ENCODE measurements at places on chromosomes 12 and 14.

DNA sequence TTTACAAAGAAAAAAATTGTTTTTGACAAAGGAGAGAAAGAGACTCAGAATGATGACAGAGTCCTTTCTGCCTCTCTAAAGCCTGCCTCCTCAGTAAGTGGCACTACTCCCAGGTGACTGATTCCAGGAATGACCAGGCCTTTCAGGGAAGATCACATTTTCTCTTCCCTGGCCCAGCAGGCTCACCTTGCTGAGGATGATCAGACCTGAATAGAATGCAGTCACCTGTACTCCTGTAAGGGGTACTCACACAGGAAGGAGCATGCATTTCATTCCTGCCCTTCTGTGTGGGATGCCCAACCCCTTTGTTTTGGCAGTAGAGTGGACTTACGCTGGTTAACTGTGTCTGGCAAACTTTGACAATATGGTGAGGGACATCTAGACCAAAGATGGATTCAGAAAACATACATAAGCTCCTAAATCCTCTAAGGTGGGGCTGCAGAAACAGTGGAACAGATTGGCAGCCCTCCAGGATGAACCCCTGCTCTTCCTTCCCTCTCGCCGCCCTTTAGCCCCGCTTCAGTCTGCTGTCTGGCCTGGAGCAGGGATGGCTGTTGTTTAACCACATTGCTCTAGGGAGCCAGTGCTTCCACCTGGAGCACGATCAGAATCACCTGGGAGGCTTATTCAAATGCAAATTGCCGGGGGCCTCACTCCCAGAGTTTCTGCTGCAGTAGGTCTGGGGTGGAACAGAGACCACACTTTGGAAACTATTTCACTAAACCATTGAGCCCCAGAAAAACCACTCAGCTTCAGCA lies 29.8 kb downstream of the ERG28 start:
- DNase-seq, result no peak

- DNase-seq, result no peak
These were observed 28.4 kb downstream of the DGLUCY start for GRCh38 chr14:91142214-91142668.

GRCh38 chr14:26841920-26842741 lies 244.3 kb upstream of the NOVA1 start:
- DNase-seq, result no peak

DNA sequence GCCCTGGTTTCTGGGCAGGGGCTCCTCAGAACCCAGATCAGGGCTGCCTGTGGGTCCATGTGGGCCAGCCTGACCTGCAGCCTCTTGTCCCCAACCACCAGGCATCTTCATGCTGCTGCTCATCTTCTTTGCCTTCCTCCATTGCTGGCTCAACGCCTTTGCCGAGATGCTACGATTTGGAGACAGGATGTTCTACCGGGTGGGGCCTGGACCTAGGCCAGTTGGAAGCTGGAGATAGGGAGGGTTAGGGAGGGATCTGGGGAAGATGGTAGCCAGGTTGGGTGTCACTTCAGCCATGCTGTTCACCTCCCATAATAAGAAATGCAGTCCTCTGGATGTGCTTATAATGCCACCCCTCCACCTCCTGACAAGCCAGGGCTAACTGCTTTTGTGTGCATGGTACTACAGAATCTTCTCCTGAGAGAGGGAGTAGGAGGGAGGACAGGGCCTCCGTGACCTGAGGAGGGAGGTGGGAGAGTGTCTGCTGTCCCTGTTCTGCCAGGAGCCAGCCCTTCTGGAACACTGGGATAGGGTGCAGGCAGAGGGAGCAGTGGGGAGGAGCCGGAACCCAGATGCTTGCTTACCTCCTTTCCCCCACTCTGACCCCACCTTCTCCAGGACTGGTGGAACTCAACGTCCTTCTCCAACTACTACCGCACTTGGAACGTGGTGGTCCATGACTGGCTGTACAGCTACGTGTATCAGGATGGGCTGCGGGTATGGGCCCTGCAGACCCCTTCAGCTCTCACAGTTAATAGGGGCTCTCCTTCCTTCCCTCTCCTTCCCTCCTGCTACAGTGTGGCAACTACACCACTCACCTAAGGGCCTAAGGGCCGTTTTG lies 17.6 kb downstream of the SOAT2 start:
- no peak for DNase-seq

DNA sequence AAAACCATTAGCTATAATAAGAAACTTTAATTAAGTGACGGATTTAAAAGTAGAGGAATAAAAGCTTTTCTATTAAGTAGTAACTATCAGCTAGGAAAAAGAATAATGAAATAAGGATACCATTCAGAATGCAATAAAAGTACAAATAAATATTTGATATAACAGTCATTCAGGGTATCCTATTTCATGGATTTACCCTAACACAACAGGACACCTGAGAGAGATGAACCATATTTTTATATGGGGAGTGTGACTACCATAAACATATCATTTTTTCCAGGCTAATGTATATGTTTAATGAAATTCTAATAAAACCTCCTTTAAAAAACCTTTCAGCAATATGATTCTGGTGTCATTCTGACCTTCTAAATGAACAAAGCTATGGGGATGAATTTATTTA lies 393.8 kb downstream of the SNAPC1 start:
- DNase-seq, result no peak

DNA sequence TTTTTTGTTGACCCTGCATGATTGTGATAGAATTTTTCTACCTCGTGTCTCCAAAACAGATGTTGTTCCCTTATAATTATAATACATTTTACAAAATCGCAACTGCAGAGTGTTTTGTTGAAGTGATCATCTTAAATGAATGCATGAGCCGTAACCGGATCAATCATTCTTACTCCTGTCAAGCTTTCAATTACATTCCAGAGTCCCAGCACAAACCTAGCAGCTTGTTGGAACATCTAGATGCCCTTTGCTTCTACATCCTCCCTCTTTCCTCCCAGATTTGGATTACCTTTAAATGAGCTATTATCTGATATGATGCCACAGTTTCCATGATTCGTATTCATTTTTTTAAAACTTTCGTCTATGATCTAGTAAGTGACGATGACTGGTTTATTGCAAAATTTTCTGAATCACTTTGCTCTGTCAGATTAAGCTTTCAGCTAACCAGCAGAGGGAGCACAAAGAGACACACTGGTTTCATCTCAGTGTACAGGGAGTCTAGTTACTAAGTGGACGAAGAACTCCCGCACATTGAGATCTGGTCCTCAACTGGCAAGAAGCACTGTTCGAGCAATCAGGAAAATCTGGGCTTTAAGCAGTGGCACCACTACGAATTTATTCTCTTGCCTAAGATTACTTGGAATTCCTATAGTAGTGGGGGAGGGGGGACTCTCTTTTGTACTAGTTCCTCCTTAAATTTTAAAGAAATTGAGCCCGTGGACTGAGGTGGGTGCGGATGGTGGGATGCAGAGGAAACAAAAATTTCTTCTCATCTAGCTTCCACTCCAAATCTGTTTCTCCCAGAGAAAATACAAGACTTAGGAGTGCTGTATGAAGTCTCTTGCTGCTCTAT lies 40.9 kb downstream of the TSHR start:
- no peak for DNase-seq

GRCh38 chr12:75738486-75738885 lies 227.1 kb upstream of the KRR1 start:
- DNase-seq, result no peak

GRCh38 chr14:76101391-76102379 lies 50.0 kb upstream of the GPATCH2L start:
- DNase-seq, result no peak

DNA sequence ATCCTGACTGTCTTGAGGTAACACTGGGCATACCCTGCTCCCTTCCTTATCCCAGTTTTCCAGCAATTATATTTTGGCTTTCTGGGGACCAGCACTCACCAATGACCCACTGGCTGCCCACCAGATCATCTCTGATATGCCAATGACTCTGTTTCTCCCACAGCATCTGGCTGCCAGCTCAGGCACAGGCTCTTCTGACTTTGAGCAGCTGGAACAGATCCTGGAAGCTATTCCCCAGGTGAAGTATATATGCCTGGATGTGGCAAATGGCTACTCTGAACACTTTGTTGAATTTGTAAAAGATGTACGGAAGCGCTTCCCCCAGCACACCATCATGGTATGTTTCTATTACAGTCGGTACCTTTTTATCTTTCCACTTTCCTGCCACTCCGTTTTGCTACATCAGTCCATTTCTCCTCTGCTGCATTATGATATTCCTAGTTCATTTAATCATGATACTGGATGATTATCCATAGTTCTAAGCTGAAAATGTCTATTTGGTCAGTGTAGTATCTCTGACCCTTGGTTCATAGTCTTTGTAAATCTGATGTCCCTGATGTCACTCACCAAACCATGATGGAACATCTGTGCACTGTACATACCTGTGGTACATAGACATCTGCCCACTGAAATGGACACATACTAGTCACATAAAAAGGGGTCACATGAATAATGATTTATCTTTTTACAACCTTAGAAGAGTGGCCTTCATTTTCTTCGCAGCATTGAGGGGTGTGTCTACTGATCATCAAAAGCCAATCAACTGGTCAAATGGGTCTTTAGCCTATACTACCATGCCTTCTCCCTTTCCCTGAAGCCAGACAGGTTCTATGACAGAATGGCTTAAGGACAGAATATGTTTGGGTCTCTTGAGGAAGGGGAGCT lies 3.3 kb downstream of the GMPR2 start:
- DNase-seq, result no peak

GRCh38 chr12:4395818-4396217 lies 16.3 kb upstream of the FGF23 start:
- DNase-seq, result no peak

DNA sequence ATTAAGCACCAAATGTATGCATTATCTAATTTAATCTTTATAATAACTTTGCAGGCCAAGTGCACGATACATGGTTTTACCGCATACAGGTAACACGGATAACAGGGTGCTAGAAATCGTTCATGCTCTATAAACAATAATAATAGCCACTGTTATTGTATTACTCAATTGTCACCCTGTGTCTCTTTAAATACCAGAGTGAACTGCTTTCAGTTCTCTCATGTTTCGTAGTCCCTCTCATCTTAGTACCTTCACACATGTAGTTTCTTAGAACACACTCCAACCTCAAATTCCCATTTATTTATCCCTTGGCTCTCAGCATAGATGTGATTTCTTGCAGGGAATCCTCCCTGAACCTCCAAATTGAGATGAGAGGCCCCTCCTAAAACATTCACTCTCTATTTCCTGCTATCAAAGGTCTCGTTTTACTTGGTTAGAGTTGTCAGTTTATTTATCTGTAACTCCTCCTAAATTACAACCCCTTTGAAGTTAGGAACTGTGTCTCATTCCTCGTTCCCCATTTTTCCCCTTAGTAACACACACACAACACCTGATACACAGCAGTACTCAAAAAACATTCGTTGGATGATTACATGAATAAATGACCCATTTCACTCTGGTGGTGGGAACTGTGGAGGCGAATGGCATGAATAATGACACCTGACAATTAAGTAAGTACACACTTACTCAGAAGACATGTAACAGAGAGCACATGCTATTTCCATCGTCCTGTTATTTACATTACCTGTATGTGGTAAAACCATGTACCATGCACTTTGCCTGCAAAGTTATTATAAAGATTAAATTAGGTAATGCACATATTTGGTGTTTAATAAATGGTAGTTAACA lies 134.6 kb downstream of the BTG1 start:
- DNase-seq, result no peak

GRCh38 chr12:68868043-68868790 lies 60.2 kb downstream of the MDM2 start:
- no peak for DNase-seq

DNA sequence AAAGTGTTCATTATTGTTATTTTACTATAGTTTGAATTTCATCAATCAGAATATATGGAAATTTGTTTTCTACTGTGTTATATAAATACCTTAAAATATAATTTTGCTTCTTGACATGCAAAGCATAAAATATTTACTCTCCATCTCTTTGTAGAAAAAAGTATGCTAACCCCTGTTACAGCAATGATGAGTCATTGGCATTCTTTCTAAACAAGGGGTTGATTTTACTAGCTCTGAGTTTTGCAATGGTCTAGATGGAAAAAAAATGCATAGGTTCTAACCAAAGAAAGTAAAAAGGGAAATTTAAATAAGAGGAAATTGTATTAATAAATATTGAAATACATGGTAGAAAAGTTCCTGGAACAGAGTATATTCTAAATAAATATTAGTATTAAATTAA lies 990.2 kb upstream of the ATXN7L3B start:
- DNase-seq, result no peak

- DNase-seq, result no peak
These were observed 60.0 kb upstream of the FZD10 start for GRCh38 chr12:130102266-130102665.

DNA sequence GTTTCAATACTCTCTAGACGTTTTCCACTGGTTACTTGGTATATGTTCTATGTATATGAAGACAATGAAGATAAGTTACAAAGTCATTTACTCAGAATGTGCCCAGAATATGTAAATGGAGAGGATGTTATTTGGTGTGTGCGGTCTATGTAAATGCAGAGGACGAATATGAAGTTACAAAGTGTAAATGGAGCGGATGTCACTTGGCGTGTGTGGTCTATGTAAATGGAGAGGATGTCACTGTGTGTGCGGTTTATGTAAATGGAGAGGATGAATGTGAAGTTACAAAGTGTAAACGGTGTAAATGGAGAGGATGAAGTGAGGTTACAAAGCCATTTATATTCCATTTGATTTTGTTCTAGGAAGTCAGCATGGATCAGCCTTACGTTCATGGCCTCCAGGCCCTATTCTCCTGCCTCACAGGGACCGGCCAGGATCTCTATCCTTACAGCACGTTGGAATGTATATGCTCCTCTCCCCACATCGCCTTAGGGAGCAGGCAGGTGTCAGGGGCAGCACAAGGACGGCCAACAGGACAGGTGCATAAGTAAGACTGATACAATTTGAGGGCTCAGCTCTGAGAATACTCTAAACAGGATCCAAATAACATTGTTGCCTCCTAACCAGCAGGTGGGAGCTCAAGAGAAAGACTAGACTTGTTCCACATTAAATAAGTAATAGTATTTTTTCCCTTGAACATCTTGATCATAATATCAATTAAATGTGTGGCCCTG lies 42.4 kb downstream of the GLRX5 start:
- DNase-seq, result no peak

- DNase-seq, result no peak
These were observed 2.8 kb upstream of the ACADS start for GRCh38 chr12:120722784-120723183.

DNA sequence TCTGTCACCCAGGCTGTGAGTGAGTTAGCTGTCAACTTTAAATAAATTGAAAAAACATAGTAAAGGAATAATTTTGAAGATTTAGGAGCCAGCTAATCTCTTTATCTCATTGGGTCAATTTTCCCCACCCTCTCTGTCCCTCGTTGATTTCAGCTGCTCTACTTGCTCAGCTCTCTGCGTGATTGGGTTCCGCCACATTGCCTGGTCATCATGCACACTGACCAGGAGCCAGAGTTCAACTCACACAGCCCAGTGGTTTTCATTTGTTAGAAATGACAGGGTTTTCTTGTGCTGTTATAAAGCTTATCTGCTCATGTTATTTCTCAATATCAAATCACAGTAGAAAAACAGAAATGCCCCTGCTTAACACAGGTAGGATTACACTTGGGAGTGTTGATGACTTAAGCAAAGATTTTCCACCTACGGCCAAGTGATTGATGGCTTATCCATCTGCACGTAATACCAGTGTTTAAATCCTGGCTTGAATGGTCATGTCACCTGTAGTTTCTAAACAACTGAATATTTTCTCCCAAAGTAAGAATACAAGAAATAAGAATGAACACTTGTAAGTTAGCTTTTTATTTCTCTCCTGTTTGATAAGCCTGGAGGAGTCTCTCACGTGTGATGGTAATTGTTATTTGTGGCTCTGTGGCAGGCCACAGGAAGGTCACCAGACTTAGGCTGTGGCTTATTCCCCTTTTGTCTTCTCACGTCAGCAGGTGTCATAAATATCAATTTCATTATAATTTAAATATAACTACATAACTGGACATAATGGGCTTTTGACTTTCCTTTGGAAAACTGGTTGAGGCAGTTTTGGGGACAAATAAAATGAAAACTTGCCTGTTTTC lies 367.2 kb upstream of the DDHD1 start:
- no peak for DNase-seq

Measured in activated CD4-positive, CD25-positive, alpha-beta regulatory T cell treated with anti-CD3 and anti-CD28 coated beads, Interleukin-2, amount 50 U/mL, for 16 hours (primary cell).